ENCODE measurements at places on chromosomes 4 and X.

DNA sequence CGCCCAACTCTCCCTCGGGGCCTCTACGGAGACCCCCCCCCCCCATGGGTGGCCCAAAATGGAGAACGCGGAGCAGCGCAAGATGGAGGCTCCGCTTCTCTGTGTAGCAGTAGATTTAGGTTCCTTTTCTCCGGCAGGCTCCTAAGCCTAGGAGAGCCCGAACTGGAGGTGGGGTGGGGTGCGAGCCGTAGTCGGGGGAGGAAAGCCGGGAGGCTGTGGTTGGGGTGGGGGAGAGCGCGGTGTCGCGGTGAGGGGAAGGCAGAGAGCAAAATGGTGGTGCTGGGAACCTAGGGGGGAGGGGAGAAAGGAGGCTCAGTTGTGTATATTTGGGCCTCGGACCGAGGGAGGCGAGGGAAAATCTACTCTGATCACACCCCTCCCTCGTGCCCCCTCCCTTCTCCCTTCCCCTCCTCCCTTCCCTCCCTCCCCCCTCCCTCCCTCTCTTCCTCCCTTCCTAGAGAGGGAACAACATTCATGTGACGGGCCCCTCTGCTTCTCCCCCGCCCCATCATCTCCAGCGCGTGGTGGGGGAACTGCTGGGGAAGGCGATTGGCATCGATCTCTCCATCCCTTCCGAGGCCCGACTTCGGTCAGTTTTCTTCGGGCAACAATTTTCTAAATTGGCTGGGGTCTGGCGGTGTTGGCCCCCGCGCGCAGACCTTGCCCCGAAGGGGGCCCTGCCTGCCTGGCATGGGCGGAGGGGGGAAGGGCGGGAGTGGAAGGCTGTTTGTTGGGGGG, at the start of gene STAG2:
TSS of gene STAG2 (plus strand) at position 439 of the 738 bp plus-strand sequence. CDS start 60,922 bp downstream, outside the sequence.
- DNase-seq, result peak; percentile 89

DNA sequence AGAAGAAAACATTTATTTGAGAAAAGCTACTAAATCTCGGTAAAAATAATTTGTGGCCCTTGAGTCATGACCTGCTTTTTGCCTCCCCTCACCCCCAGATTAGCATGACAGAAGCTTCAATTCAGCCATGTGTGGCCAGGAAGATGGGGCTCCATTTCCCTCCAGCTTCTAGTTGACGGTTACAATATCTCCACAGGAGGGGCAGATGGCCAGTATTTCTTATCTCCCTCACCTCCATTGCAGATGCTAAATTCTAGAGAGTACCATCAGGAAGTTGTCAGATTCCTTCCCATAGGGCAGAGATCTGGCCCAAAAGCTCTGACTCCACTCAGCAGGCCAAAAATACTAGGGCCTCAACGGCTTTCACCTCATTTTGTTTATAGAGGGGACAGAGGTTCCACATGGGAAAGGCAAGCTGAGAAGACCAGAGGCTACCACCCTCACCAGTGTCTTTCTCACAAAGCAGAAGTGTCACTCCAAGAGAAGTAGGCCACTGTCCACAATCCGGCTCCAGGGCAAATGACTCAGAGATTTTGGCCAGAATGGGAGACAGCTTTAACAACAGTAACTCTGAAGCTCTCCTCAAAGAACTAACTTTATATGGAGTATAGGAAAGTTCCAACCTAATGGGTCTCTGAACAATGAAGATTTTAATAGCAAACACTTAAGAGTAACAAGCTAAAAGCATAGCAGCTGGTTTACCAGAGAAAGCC, 108.3 kb downstream of the TBC1D19 start:
- DNase-seq, result no peak

DNA sequence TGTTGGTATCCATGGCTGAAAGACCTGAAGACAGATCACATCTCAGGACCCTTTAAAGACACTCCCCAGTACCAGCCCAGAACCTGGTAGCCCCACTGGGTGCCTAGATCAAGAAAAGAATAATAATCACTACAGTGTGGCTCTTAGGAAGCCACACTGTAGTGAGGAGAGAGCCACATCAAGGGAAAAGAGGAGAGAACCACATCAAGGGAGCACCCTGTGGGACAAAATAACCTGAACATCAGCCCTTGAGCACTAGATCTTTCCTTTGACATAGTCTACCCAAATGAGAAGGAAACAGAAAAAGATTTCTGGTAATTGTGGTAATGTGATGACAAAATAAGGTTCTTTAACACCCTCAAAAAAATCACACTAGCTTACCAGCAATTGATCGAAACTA, 15.3 kb downstream of the RTL3 start:
- no peak for DNase-seq

- DNase-seq, result no peak
These were observed 171.7 kb downstream of the STK32B start for GRCh38 chr4:5222951-5223350.

GRCh38 chrX:40154853-40155588, 57.3 kb upstream of the BCOR start:
- no peak for DNase-seq

- DNase-seq, result no peak
These were observed 277.1 kb upstream of the DIAPH2 start for GRCh38 chrX:96407501-96407900.

DNA sequence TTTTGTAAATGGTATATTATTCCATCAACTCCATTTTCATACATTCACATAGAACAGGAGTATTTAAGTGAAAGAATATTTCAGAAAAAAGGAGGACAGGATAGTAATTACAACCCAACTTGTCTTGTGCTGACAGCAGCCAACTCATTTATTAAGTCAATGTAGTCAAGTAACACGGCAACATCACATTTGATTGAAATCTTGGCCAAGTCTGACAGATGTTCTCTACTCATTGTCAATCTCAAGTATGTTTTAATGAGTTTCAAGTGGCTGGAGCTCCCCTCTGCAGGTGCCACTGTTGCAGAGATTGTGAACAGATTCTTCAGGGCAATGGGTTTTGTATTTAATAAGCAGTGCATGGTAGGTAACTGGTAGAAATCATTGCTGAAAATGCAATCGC, 332.5 kb downstream of the C4orf33 start:
- no peak for DNase-seq

GRCh38 chr4:80183250-80184052, 13.9 kb upstream of the PRDM8 start:
- DNase-seq, result no peak

DNA sequence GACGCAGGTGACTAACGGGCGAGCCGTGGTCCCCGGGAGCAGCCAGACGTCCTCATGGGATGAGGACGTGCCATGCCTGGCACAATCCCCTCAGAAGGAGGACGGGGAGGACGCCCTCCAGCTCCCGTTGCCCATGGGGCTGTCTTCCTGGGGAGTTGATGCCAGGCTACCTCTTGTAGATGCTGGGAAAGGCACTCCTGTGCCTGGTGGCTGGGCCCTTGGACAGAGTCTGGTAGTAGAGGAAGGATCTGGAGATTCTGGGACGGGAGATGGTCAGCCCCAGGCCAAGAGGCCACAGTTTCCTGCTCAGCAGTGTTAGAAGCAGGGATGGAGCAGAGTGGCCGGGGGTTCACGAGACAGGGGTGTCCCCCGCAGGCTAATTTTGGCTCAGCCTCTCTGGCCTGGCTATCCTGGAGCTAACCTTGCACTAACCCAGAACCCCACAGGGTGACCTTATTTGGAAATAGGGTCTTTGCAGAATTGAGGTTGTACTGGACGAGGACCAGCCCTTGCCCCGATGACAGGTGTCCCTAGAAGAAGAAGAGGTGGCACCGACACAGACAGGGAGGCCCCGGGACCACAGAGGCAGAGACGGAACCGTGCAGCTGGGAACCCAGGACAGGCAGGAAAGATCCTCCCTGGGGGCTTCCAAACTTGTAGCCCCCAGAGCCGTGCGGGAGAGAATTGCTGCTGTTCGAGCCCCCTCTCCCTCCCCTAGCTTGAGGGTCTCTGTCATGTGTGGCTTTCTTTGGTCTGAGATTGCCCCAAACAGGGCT, 50.1 kb upstream of the ADRA2C start:
- DNase-seq, result no peak

DNA sequence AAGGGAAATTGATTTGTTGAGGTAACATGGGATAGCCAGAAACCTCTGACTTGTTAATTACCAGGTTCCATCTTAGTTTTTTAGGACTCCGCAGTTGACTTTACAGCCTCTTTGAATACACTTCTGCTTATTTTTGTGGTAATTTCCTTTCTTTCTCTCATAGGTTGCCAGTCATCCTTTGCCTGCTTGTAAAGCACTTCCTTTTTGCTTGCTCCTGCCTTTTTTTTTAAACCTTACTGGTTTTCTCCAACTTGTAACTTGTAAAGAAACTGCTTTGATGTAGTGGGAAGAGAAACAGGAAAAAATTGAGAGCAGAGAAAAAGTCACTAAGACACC, 2.6 kb downstream of the PGK1 start:
- no peak for DNase-seq

GRCh38 chr4:87965501-87965975, 10.0 kb upstream of the SPP1 start:
- no peak for DNase-seq

GRCh38 chr4:97104666-97105065, 1038.6 kb downstream of the STPG2 start:
- DNase-seq, result no peak

- DNase-seq, result no peak
These were observed 769 bp downstream of the TCEAL1 start for GRCh38 chrX:103629318-103630170.

- DNase-seq, result no peak
These were observed 232.0 kb downstream of the ARHGAP10 start for GRCh38 chr4:147963839-147964238.

DNA sequence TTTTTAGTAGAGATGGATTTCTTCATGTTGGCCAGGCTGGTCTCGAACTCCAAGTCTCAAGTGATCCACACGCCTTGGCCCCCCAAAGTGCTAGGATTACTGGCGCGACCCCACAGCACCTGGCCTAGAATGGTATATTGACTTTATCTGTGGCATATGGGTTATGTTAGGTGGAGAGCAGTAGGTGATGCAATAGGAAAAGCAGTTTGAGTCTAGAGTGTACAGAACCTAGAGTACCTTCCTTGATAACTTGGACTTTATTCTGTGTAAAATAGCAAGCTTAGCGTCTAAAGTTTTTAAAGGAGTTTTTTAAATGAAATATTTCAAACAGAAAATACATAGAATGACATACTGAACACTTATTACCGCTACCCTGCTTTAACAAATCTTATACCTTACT, 312.0 kb upstream of the ZCCHC13 start:
- no peak for DNase-seq

GRCh38 chr4:69760455-69760854, at the start of gene SULT1B1:
Gene SULT1B1 (minus strand): TSS chr4:69760620. CDS start chr4:69755217, 5,403 bp downstream.
- no peak for DNase-seq

- DNase-seq, result no peak
These were observed 882.9 kb downstream of the FSTL5 start for GRCh38 chr4:161280929-161281328.

DNA sequence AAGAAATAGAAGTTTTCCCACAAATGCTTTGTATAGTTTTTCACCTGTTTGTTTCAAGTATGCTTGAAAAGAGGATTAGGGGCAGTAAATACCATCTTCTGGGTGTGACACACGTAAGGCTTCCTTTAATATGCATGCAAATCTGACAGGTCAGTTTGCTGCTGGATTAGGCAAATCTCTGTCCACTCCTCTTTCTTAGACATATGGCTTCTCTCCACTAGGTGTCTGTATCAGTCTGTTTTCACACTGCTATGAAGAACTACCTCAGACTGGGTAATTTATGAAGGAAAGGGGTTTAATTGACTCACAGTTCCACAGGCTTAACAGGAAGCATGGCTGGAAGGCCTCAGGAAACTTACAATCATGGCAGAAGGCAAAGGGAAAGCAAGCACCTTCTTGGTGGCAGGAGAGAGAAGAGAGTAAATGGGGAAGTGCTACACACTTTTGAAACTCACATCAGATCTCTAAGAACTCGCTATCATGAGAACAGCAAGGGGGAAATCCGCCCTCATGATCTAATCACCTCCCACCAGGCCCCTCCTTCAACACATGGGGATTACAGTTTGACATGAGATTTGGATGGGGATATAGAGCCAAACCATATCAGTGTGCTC, 66.9 kb downstream of the TAB3 start:
- no peak for DNase-seq

- no peak for DNase-seq
These were observed 373.5 kb upstream of the TACR3 start for GRCh38 chr4:104093247-104093646.

- no peak for DNase-seq
These were observed 15.9 kb downstream of the MID1IP1 start for GRCh38 chrX:38817004-38817703.

GRCh38 chr4:156838761-156839160, 132.8 kb downstream of the PDGFC start:
- no peak for DNase-seq

DNA sequence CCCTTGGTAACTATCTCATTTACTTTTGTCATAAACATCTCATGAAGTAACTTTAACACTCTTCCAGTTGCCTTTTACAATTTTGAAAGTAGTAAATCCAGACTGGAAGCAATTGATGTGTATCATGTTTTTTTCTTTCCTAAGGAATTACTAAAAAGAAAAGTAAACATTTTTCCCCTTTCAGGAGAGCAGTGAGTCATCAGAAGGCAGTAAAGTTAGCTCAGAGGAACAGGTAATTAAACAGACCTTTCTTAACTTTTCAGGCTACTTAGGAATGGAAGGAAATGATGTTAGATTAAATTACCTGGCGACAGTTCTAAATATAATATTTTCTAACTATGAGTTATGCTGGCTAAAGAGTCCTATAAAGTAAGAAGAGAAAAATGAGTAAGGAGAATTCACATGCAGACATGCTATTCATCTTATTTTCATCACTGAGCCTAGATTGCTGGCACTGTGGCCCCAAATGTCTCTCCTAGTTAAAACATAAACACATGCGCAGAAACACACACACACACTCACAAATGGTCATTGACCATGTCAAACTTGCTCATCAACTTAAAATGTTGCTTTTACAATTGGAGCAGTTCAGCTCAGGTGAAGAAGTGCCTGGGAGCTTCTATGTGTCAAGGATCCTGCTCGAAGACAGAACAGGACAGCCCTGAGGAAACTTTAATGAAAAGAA, 9.3 kb downstream of the DMP1 start:
- DNase-seq, result no peak

- no peak for DNase-seq
These were observed 34.3 kb downstream of the ZNF185 start for GRCh38 chrX:152932144-152932543.

DNA sequence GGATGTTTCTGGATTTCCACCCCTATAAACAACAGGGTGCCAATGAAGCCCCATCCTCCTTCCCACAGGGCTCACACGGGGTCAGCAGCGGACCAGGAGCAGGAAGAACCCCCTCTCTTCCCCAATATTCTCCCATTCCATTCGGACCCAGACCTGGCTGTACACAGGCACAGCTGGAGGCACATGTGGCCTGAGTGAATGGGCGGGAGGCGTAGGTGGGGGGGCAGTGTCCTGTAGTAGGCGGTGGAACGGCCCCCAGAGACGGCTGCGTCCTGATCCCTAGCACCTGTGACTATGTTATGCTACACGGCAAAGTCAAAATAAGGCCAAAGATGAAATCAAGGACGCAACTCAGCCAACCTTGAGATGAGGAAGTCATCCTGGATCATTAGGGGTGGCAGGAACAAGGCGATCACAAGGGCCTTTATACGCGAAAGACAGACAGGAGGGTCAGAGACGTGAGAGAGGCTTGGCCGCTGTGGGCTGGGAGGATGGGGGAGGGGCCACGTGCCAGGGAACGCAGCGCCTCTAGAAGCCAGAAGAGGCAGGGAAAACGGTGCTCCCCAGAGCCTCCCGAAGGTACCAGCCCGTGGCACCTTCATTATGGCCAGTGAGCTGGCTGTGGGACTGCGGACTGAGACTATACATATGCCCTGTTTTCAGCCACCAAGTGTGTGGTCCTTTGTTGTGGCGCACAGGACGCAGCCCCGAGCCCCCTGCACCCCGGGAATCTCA, 75.6 kb downstream of the WFS1 start:
- DNase-seq, result no peak
